Activated T-helper 2 cell treated with anti-CD3 and anti-CD28 coated beads, Interferon-gamma antibody, Interleukin-2, Interleukin-4, amounts not matched to agents 10 μg/mL and 5 μg/mL and 100 μg/mL, durations not matched to agents 14 hours and 24 hours and 36 hours (primary cell): ENCODE measurements at places on chromosomes 4 and X. TPM values are rescaled to one million over a fixed set of nuclear protein-coding genes. Genes with fewer than 3 reads are reported as not detected.

GRCh38 chr4:182192511-182193181 lies 50.6 kb upstream of the TENM3 start:
- no peaks in the 10 kb centered on the region for H3K36me3 ChIP-seq
- DNase-seq: no peak
- H3K4me1 ChIP-seq: no peaks in the 10 kb centered on the region
- H3K4me3 ChIP-seq: no peak overlapping the region
- H3K27me3 ChIP-seq: no peaks in the 10 kb centered on the region

Gene TRAM1L1
- 0.09 TPM in 1 of 2 replicates, not detected in the other for total RNA-seq

GRCh38 chr4:138983690-138984089 lies 31.9 kb upstream of the NOCT start:
- no peaks in the 10 kb centered on the region for H3K4me1 ChIP-seq
- no peak for DNase-seq
- no peak overlapping the region for H3K27ac ChIP-seq
- no peaks in the 10 kb centered on the region for H3K27me3 ChIP-seq
- no peak overlapping the region for H3K4me3 ChIP-seq

GRCh38 chr4:81031796-81032551 lies 1.5 kb downstream of the BMP3 start:
- H3K27ac ChIP-seq: no peak overlapping the region
- H3K27me3 ChIP-seq: peaks cover 58% of the 10 kb centered on the region
- no peak for DNase-seq
- H3K4me3 ChIP-seq: no peak overlapping the region
- H3K36me3 ChIP-seq: no peaks in the 10 kb centered on the region
- H3K4me1 ChIP-seq: peaks cover 1% of the 10 kb centered on the region

GRCh38 chrX:150486011-150486410 lies 82.4 kb upstream of the MTM1 start:
- no peak overlapping the region for H3K27ac ChIP-seq
- DNase-seq: peak; percentile 42
- H3K4me3 ChIP-seq: no peak overlapping the region
- H3K36me3 ChIP-seq: peaks cover 49% of the 10 kb centered on the region

DNA sequence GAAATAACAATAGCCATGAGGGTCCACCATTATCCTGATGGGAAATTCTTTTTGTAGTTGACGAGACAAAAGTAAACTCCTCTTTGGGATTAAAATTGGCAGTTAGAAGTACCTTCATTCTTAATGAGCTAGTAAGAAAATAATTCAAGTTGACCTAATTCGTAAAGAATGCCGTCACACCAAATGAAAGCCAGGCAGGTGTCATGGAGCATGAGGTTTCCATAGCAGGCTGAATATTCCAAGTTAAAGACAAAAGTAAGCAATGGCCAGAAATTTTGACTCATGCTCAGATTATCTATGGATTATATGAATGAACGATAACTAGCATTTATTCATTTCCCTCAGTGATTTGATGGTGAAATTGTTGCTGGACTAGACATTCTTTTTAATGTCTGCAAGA lies 192.2 kb upstream of the FAT1 start:
- H3K4me3 ChIP-seq: no peak overlapping the region
- no peak for DNase-seq
- no peaks in the 10 kb centered on the region for H3K27me3 ChIP-seq
- H3K27ac ChIP-seq: no peak overlapping the region

DNA sequence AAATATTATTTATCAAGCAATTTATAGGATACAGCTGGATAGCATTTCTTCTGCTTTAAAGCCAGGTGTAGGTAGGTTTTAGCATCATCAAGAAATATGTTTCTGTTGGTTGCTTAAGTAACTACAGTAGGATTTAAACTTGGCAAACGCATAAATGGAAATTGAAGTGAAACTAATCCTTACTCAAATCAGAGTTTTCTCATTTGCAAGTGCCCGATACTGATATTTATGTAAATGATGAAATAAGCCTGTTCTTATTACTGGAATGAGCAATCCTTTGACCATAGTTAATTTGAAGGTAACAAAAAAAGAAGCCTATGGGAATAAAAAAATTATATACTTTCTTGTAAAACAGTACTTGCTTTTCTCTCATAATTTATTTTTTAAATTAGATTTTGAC lies 23.2 kb upstream of the PIGA start:
- H3K27me3 ChIP-seq: peaks cover 6% of the 10 kb centered on the region
- no peaks in the 10 kb centered on the region for H3K36me3 ChIP-seq
- H3K4me1 ChIP-seq: no peaks in the 10 kb centered on the region

Gene CYP4V2
- total RNA-seq: 8.5 and 8.9 TPM in 2 replicates

DNA sequence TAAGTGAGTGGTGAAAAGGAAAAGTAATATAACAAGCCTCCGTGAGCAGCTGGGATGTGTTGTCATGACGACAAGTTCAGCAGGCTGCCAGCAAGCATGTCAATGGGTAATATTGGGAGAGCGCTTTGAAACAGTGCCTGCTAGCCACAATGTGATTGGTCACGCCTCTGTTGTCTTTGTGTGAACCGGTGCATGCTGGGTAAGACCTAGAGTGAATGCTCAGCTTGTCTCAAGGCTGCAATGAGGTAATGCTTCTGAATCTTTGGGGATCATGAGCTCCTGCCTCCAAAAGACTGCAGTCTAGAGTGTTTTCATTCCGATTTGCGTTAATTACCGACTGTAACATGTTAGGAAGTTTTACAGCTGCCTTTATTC lies 54.9 kb downstream of the STOX2 start:
- H3K4me1 ChIP-seq: no peaks in the 10 kb centered on the region
- DNase-seq: no peak
- no peak overlapping the region for H3K27ac ChIP-seq
- H3K36me3 ChIP-seq: no peaks in the 10 kb centered on the region
- peaks cover 5% of the 10 kb centered on the region for H3K27me3 ChIP-seq

- no peak overlapping the region for H3K27ac ChIP-seq
- DNase-seq: no peak
- no peak overlapping the region for H3K4me3 ChIP-seq
- H3K36me3 ChIP-seq: no peaks in the 10 kb centered on the region
- H3K27me3 ChIP-seq: peaks cover 15% of the 10 kb centered on the region
These were observed 5.7 kb upstream of the CXXC4 start for GRCh38 chr4:104500442-104500841.

- peaks cover 2% of the 10 kb centered on the region for H3K27me3 ChIP-seq
- H3K36me3 ChIP-seq: no peaks in the 10 kb centered on the region
- no peak overlapping the region for H3K27ac ChIP-seq
- H3K4me1 ChIP-seq: no peaks in the 10 kb centered on the region
- DNase-seq: no peak
These were observed 43.2 kb downstream of the RGS12 start for GRCh38 chr4:3335982-3336381.

- peaks cover 27% of the 10 kb centered on the region for H3K4me1 ChIP-seq
- H3K36me3 ChIP-seq: peaks cover 30% of the 10 kb centered on the region
These were observed 48.0 kb upstream of the MAP3K15 start for GRCh38 chrX:19563327-19563726.

Gene TRIM60
- not detected in 2 replicates for total RNA-seq

DNA sequence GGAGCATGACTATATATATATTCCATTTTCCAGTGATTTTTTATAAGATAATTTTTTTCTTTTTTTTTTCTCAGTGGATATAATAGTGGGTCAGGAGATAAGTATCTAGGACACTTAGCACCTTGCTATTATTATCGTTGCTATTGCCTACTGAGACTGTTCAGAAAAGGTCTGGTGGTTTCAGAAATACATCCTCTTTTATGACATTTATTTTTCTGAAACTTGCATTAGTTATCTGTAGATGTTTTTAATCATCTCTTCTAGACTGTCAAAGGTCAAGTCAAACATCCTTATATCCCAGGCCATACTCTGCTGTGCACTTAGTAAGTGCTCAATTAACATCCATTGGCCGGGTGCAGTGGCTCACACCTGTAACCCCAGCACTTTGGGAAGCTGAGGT lies 72.9 kb upstream of the MED14 start:
- no peak overlapping the region for H3K4me3 ChIP-seq
- no peak for DNase-seq
- peaks cover 2% of the 10 kb centered on the region for H3K4me1 ChIP-seq
- no peaks in the 10 kb centered on the region for H3K27me3 ChIP-seq
- H3K27ac ChIP-seq: no peak overlapping the region

DNA sequence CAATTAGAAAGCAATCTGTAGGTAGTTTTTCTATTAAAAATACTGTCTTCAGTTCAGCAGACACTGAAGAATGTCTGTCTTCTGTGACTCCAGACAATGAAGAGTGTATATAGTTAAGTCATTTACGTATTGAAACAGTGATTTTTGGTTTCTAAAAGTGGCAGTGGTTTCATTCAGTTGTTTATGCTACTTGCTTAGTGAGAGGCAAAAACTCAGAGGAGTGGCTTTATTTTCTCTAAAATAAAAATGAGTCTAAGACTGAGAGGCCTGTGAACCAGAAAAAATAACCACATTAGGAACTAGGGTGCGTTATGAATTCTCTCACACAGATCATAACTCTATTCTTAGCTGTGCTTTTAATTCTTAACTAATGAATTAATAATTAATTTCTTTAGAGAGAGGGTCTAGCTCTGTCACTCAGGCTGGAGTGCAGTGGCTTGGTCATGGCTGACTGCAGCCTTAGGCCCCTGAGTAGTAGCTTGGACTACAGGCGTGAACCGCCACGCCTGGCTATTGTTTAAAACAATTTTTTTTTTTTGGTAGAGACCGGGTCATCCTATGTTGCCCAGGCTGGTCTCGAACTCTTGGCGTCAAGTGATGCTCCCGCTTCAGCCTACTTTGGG lies 31.4 kb downstream of the FREM3 start:
- H3K4me1 ChIP-seq: no peaks in the 10 kb centered on the region
- no peaks in the 10 kb centered on the region for H3K27me3 ChIP-seq
- H3K27ac ChIP-seq: no peak overlapping the region

Gene IBSP
- not detected in 2 replicates for total RNA-seq

GRCh38 chr4:23697001-23697528 lies 192.8 kb downstream of the PPARGC1A start:
- H3K4me1 ChIP-seq: no peaks in the 10 kb centered on the region
- H3K4me3 ChIP-seq: no peak overlapping the region
- no peaks in the 10 kb centered on the region for H3K36me3 ChIP-seq
- H3K27ac ChIP-seq: no peak overlapping the region
- no peak for DNase-seq

DNA sequence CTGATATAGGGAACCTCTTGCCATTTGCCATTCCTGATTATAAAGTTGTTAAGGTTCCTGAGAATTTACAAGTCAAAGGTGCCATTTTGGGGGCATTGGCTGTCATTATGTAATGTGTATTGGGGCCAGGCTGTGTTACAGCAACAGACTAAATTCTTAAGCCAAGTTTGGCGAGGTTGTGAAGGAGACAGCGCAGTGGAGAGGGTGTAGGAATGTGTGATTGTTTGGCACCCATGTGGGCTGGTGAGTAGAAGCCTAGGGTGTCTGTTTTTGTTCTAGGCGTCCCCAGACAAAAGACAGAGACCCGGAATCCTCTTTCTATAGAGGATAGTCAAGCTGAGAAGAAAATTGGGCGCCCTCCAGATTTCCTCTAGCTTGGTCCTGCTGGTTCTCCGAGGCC lies 2535.3 kb downstream of the PCDH7 start:
- no peaks in the 10 kb centered on the region for H3K27me3 ChIP-seq
- no peak overlapping the region for H3K4me3 ChIP-seq
- no peak overlapping the region for H3K27ac ChIP-seq

Gene L1CAM
- 0.83 and 0.98 TPM in 2 replicates for total RNA-seq

GRCh38 chr4:52618795-52619590 lies 40.1 kb downstream of the USP46 start:
- peaks cover 11% of the 10 kb centered on the region for H3K4me1 ChIP-seq
- no peaks in the 10 kb centered on the region for H3K27me3 ChIP-seq
- peaks cover 3% of the 10 kb centered on the region for H3K36me3 ChIP-seq
- no peak overlapping the region for H3K27ac ChIP-seq
- H3K4me3 ChIP-seq: no peak overlapping the region
- no peak for DNase-seq

- H3K4me1 ChIP-seq: no peaks in the 10 kb centered on the region
- H3K27ac ChIP-seq: no peak overlapping the region
These were observed 7.3 kb downstream of the REPS2 start for GRCh38 chrX:16953606-16954211.

DNA sequence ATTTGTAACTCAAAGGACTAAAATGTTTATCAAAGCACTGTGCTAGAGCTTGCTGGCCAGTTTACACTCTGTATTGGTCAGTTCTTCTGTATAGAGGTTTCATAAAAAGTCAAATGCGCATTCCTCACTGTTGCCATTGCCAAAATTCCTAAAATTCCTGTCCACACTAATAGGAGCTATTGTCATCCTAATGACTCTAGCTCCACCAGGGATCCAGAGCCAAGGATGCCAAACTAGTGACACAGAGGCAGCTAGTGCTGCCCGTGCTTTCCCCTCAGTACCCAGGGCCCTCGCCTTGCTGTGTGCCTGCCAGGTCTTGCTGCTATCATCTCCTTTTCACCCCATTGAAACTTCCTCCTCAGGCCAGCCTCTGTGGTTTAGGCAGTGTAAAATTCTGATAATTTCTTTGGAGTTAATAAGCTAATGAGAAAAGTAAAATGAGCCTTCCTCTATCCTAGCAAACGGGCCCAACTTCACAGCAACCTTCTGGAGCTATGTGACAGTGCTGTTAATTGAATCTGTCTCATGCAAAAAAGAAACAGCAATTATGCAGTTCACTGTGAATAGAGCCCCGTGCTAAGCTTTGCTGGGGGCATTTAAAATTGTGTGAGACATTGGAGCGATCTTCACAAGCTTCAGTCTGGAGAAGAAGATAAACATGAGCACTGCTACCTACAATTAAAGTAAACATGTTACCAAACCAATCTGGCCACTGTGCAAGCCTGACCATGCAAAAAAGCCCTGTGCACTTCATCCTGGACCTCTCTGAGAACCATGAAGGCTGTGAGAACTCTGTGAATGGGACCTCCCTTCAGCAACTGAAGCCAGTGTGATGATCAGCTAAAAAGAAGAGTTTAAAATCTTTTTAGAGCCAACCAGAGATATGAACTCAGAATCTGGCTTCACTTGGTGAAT lies 43.1 kb upstream of the FGF2 start:
- H3K36me3 ChIP-seq: no peaks in the 10 kb centered on the region
- no peak overlapping the region for H3K4me3 ChIP-seq
- H3K27ac ChIP-seq: no peak overlapping the region

DNA sequence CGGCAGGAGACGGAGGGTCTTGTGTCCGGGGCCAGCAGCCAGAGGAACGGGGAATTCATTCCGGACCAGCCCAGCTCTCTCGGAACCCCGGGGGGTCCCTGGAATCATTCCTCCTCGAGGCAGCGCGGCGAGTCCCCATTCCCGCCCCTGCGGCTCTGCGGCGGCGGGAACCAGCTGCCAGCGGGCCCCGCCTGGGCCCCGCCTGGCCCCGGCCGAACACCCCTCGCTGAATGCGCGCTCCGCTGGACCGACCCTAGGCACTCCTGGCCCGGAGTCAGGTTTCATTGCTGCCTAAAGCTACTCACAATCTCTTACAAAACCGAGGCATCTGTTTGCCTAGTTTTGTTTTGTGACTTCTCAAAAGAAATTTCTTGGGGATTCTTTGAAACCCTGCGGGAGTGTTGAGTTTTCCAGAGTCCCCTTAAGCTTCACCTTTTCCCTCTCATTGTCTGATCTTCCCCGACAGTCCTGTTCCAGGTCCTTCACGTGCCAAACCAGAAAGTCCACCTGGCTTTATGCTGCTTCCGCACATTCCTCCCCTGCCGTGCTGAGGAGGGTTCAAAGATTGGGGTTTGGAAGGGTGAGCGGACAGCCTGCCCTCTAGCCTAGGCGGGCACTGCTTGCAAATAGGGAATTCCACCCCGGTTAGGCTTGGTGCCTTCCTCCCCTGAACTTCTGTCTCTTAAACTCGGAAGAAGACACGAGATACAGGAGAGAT lies 789 bp downstream of the ARHGAP10 start:
- H3K4me3 ChIP-seq: peak overlapping the region; percentile 96
- H3K27me3 ChIP-seq: peaks cover 14% of the 10 kb centered on the region
- H3K36me3 ChIP-seq: peaks cover 2% of the 10 kb centered on the region
- H3K27ac ChIP-seq: peak overlapping the region; percentile 91
